Mesothelial cell of epicardium (in vitro differentiated cells): ENCODE measurements at places on chromosomes 4 and X.
A peak's percentile ranks its signal among the peaks of the same experiment; 100 is the strongest.

DNA sequence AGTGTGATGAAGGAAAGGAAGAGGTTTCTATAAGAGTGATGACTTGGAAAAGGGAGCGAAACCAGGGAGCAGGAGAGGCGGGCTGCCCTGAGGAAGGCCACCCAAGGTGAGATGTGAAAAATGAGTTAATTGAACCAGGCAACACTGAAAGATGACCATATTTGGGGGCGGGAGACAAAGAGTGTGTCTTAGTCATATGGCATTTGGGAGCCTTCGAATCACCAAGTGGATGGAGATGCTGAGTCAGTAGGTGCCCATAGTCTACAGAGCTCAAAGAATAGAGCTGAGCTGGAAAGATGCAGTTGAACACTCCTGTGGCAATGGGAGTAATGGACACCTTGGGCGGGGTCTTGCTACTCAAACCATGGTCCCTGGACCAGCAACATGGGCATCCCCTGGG, 8.3 kb upstream of the TLR8 start:
- DNase-seq = no peak
- H3K27ac ChIP-seq = no peak overlapping the region
- no peaks in the 10 kb centered on the region for H3K36me3 ChIP-seq

GRCh38 chr4:167238226-167238625, 3.9 kb upstream of the SPOCK3 start:
- no peaks in the 10 kb centered on the region for H3K36me3 ChIP-seq
- H3K27me3 ChIP-seq = peaks cover 70% of the 10 kb centered on the region
- peaks cover 14% of the 10 kb centered on the region for H3K4me1 ChIP-seq
- H3K4me3 ChIP-seq = no peak overlapping the region
- no peak for DNase-seq

GRCh38 chrX:103356130-103356798, at the start of gene TCEAL9:
Gene TCEAL9, plus strand, starts transcription at chrX:103356506. Its CDS starts 1,179 bp downstream, at chrX:103357685.
- no peaks in the 10 kb centered on the region for H3K27me3 ChIP-seq
- no peak for DNase-seq
- peak within 1 kb of the TSS; percentile 98 for H3K27ac ChIP-seq
- H3K4me3 ChIP-seq = peak within 1 kb of the TSS; percentile 93

DNA sequence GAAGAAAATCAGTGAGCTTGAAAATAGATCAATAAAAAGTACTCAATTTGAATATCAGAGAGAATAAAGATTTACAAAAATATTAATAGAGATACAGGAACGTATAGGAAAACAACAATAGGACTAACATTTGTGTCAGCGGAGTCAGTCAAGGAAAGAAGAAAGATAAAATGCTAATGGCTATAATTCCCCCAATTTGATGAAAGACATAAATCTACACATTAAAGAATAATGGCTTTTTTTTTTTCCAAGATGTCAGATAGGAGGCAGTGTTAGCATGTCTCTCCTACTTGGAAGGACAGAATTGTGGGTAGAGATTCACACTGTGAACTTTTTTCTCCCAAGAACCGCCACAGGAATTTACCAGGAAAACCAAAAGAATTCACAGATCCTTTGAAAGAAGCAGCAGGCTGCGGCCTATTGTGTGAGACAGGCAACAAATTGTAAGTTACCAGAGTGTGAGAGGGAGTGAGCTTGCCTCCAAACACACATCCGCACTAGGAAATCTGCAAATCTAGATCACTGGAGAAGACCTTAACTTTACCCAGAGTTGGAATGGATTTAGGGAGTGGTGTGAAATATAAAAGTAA, 249.9 kb downstream of the PRDM5 start:
- H3K4me3 ChIP-seq = no peak overlapping the region
- H3K27ac ChIP-seq = no peak overlapping the region
- no peaks in the 10 kb centered on the region for H3K4me1 ChIP-seq
- H3K36me3 ChIP-seq = peaks cover 36% of the 10 kb centered on the region
- no peak for DNase-seq

DNA sequence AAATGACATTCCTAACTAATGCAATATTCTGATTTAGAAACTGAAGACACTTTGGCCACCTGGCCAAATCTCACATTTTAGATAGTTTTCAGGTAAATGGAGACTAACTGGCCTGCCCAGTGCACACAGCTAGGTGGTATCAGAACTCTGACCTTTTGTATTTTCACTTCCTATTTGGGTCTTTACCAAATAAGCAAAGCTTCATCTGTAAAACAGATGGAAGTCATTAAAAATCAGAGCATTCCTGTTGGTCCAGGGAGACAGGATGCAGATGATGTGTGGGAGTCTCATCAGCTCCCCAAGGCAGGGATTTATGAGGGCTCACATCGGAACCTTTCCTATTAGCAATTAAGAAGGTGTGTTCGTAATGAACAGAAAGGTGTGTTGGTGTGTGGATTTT, 57.7 kb downstream of the ARHGAP10 start:
- no peaks in the 10 kb centered on the region for H3K27me3 ChIP-seq
- H3K27ac ChIP-seq = peak overlapping the region; percentile 31
- no peak overlapping the region for H3K4me3 ChIP-seq
- H3K4me1 ChIP-seq = peaks cover 65% of the 10 kb centered on the region

DNA sequence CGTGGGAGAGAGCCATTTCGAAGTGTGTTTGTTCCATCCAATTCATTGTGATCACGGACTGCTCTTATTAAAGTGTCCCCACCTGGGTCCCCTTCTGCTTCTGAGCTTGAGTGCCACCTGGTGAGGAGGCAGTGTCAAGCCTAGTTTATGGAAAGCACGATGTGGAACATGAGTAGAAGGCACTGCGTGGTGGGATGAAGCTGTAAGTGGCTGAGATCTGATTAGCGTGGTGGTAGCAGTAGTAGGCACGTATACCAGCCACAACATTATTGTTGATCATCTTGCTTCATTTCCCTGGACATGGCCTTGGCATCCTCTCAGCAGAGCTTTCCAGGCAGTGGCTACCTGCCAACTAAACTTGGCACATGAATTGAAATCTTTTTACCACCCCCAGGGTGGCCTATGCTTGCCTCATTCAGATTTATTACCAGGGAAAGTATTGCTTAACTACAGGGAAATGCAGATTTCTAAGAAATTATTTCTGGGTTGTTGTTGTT, 46.4 kb downstream of the GPAT3 start:
- no peak overlapping the region for H3K4me3 ChIP-seq
- H3K27ac ChIP-seq = no peak overlapping the region
- no peaks in the 10 kb centered on the region for H3K27me3 ChIP-seq
- no peak for DNase-seq
- no peaks in the 10 kb centered on the region for H3K36me3 ChIP-seq

DNA sequence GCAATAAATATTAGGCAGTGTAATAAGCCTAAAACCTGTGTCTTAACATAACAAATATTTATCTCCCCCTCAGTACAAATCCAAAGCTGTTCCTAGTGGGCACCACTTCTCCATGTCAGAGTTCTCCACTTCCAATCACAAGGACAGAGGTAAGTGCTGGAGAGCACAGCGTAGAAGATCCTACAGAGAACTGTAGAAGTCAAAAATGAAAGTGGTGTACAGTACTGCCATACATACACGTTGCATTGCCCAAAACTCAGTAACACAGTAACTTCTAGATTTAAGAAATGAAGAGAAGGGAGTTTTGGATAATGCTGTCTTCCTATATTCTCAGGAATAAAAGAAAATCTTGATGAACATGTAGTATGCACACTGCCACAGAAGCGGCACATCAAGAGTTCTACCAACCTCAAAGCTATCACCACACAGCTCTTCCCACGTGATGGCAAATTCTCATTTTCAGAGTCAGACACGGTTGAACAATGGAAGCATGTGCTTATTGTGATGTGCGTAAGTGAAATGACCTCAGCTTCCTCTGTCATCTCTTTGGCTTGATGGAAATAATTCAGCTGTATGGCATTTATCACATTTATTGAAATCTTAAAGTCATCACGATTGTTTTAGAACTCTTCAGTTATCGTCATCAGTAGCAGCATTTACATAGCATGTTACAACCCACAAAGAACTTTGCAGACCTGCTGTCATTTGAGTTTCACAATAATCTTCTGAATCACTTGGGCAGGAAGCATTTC, 27.1 kb upstream of the SPANXN4 start:
- no peaks in the 10 kb centered on the region for H3K4me1 ChIP-seq
- no peak overlapping the region for H3K4me3 ChIP-seq
- DNase-seq = no peak
- H3K27ac ChIP-seq = no peak overlapping the region

DNA sequence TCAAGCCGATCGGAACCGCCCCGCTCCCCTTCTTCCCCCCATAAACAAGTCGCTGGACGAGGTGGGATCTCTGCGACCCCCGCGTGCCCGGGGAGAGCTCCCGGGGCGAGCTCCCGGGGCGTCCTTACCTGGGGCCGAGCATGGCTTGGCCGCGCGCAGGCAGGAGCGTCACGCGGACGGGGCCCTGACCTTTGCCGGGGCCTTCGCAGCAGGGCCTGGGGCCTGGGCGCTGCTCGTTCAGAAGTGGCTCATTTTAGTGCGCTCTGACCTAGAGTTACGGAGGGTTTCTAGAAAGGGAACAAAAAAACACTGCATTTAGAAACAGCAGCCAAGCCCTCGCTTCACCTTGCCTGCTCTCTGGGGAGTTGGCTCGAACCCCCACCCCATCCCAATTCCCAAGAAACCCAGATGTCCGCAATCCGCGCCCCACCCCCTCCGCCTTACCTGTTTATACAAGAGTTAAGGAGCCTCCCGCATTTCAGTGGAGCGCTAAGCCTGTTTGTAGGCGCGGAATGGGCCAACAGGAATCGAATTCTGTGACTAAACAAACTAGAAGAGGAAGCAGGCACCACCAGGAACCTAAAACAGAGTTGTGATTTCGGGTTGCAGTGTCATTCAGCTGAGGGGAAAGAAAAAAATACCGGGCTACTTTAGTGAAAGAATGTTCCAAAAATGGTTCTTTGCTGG, 814 bp upstream of the RBM47 start:
- peak overlapping the region; percentile 98 for H3K27ac ChIP-seq
- DNase-seq = peak; percentile 43
- peak overlapping the region; percentile 90 for H3K4me3 ChIP-seq
